Right hindlimb (tissue), 1 donor: ENCODE measurements at places on chromosomes 7 and 10.
A peak's percentile ranks its signal among the peaks of the same experiment; 100 is the strongest.

DNA sequence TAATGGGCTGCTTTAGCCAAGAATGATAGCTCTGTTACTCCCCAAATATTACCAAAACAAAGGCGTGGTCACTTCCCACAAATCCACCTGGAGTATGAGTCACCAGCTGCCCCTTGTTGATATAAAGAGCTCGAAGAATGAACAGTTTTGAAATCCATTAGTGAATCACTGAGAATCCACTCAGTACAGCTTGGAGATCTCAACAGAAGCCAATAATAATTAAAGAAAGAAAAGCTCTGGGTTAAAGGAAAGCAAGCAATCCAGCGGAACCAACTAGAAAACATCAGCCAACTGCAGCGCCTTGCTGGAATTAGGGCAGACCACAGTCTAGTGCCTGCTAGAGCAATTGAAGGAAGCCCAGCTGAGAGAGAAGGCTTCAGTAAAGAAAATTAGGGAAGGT is 576.0 kb upstream of the C7orf33 start:
- no peak for DNase-seq

- DNase-seq: no peak
Observed at GRCh38 chr7:100510437-100511239, 26.9 kb downstream of the NYAP1 start.

DNA sequence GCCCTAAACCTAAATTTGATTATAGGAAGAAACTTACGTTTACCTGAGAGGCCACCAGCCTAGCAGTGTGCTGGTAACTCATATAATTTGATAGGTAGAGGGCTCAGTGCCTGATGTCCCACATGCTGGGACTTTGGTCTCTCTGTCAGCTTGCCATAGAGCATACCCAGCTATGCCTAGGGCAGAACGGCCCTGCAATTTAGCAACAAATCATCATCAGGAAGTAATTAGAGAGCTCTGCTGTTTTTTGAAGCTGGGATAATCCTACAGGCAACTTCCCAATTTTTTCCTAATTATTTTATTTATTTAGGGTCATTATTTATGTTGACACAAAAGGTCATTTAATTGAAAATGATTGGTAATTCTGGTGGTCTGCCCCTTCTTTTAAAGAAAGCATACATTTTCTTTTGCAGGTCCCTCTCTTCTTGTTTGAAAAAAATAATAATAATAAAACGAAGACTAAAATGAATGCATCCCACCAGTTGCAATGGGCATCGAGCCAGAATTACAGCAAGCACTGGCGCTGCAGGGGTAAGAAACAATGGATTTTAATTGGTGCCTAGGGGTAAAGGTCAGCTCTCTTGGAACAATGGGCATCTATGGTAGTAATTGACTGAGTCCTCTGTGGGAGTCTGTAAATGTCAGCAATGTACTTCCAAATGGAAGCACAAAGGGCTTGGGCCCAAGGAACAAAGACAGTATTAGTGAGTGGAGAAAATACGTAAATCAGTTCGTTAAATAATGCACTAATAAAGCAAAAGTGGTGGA is 348.0 kb downstream of the SORCS1 start:
- DNase-seq: no peak

GRCh38 chr7:116236020-116236630 is 25.8 kb downstream of the TES start:
- no peak for DNase-seq

GRCh38 chr7:22579961-22580360 is 80.0 kb upstream of the STEAP1B start:
- DNase-seq: no peak

DNA sequence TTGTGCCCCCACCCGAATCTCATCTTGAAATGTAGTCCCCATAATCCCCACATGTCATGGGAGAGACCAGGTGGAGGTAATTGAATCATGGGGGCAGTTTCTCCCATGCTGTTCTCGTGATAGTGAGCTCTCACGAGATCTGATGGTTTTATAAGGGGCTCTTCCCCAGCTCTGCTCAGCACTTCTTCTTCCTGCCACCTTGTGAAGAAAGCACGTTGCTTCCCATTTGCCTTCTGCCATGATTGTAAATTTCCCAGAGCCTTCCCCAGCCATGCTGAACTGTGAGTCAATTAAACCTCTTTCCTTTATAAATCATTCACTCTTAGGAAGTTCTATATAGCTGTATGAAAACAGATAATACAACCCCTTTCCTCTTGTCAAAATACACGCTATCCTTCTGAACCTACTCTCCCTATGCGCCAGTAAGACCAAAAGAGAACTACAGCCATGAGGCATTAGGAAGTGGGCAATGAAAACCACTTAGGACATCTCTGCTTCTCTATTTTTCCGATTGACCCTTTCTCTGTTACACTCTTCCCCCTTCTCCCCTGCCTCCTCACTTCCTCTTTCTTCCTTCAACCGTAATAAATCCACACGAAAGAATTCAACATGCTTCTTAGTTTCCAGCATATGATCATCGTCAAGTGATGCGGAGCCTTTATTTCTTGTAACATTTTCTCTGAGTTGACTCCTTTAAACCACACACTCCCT is 101.2 kb upstream of the WDR11 start:
- DNase-seq: no peak

- no peak for DNase-seq
Observed at GRCh38 chr10:77163670-77164348, 473.8 kb downstream of the KCNMA1 start.

GRCh38 chr7:100604976-100605911 is 3.1 kb downstream of the PCOLCE start:
- peak; percentile 39 for DNase-seq

DNA sequence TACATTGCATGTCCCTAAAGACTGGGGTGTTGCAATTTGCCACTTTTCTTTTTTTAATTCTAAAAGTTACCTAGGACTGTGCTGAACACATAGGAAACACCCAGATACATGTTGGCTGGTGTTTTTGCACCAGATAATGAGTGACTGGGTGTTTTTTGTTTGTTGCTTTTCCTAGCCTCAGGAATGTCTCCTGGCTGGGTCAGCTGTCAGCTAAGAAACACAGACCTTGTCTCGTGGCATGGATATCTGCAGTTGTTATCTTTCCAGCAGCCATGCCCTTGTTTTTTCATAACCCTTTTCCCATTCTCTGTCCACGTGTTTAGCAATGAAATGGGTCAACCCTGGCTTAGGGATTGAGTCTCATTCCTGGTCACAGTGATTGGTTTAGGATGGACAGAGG is 433.9 kb upstream of the ZMIZ1 start:
- DNase-seq: no peak

- no peak for DNase-seq
Observed at GRCh38 chr7:148954766-148955165, 70.7 kb upstream of the EZH2 start.

DNA sequence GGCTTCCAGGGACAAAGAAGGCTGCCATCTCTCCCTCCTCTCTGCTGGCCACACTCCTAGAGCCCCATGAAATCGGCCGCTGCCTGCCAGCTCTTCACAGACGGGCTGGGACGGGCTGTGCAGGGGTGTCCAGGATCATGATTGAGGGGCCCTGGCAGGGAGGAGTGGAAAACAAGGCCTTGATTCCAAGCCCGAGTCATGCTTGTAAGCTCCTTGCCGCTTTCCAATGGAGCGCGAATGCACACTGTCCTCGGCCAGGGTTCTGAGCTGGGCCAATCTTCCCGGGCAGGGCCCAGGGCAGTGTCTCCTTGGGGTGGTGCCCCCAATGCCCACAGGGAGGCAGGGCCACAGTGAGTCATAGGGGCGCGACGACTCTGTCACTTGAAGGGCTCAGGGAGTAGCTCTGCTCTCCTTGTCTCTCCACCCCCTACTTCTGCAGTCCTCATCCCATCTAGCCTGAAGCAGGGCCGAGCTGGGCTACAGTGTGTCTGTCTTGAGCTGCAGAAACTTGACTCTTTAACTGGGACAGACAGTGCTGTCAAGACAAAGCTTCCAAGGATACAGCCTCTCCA is 186.2 kb upstream of the SVIL start:
- DNase-seq: peak; percentile 93

GRCh38 chr10:62653254-62653653 is 151.3 kb upstream of the ADO start:
- no peak for DNase-seq

DNA sequence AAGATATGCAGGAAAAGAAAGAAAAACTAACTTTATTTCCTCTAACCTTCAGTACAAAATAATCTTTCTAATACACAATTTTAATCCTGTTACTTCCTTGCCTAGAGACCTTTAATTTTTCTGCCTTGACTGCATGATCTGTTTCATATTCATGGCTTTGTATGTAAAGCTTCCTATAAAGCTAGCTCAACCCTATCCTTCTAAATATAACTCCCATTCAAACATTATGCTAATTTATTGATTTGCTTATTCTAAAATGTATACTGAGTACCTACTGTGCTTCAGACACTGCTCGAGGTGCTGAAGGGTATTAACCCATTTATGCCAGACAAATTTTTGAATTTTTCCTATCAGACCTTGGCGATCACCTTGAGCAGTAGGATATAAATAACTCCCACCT is 47.6 kb downstream of the SEMA3C start:
- no peak for DNase-seq

DNA sequence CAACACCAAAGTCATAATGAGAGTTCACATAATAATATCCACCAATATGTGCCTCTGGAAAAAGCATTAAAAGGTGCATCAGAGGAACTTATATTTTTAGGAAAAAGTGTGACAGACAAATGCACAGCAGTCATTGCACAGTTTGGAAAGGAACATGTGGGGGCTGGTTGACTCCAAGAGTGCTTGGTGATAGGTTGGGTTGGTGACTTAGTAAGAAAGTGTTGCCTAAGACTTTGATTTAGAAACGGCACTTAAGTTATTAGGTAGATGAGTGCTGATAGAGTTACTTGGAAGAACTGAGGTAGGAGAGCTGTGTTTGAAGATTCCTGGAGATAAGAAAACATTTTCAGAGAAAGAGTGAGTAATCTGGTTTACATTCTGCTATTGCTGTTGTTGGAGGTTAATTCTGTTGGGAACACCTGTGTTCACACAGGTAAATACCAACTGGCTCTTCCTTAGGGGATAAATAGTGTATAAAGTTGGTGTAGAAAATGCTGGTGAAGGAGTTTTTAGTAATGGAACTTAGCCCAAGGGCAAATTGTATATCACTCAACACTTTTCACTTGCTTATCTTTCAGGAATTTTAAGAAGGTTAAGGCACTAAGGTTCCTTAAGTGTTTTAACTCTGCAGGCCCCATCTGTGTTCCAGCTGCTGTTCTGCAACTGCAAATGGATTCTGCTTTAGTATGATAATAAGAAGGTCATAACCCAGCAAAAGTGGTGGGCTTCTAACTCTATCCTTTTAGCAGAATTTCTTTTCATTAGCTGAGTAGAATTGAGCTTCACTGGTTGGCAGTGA is 196.1 kb downstream of the NSUN6 start:
- DNase-seq: no peak
